ENCODE measurements at places on chromosomes 2 and 18.

GRCh38 chr2:69601179-69601612 lies 42.3 kb downstream of the AAK1 start:
- DNase-seq = no peak

DNA sequence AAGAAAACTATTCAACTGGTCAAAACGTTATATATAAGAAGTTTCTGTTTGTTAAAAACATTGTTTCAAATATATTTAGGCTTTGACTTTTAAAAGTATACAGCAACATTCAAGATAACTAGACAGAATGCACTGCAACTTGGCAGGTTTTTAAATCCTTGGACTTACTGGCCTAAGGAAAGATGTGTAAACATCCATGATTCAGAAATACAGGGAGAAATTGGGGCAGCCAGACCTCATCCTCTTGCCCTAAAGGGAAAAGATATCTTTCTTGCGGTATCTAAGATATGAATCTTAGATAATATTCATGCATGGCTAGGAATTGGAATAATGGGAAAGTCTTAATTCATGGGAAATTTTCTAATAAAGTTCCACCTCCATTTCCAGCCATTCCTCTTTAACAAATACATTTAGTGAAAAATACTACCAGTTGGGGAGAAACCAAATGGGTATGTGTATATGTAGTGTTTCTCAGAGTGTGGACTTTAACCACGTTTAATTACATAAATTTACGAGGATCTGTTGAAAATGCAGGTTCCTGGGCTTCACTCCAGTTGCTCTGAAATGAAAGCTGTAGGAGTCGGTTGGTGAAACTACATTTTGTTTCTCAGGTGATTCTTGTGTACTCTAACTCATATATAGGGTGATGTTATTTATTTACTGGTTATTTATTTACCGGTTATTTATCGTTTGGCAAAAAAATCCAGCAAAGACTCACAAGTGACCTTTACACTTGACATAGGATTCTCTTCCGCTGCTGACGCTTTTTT lies 587 bp upstream of the TANK start:
- no peak for DNase-seq

DNA sequence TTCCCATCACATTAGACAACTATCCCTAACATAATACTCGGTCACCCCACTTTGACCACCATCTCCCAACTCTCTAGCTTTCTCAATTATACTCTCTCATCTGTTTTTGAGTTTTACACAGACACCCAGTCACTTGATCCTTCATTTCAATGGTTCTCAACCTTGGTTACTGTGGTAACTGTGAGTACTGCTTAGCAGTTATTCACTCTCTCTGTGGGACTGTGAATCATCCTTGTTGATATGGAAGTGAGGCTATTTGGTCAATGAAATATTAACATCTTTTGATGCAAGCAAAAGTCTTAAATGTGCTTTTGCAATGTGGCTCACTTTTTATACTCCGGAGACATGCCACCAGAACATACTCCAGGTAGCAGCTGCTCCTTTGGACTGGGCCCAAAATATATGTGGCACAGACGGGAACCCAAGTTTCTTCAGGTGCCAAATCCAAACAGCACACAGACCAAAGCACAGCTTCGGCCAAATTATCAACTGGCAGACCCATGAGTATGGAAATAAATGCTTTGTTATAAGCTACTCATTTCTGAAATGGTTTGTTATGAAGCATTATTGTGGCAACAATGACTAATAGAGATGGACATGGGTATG lies 75.0 kb upstream of the SLC25A52 start:
- no peak for DNase-seq

GRCh38 chr2:77101796-77102452 lies 420.3 kb downstream of the LRRTM4 start:
- DNase-seq = no peak

DNA sequence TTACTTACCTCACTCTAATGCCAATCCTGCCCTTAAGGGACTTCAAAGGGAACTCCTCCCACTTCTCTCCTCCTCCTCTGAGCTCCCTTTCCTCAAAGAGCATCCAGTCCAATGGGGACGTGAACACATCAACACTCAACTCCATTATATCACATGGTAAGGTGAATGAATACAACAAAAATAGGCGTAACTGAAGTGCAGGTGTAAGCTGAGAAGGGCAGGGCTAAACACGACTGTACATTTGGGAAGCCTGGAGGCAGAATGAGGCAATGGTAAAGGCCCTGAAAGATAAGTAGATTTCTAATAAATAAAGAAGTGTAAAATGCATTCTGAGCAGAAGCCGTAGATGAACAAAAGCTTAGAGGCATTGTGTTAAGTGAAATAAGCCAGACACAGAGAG lies 226.1 kb upstream of the TRIB2 start:
- no peak for DNase-seq

DNA sequence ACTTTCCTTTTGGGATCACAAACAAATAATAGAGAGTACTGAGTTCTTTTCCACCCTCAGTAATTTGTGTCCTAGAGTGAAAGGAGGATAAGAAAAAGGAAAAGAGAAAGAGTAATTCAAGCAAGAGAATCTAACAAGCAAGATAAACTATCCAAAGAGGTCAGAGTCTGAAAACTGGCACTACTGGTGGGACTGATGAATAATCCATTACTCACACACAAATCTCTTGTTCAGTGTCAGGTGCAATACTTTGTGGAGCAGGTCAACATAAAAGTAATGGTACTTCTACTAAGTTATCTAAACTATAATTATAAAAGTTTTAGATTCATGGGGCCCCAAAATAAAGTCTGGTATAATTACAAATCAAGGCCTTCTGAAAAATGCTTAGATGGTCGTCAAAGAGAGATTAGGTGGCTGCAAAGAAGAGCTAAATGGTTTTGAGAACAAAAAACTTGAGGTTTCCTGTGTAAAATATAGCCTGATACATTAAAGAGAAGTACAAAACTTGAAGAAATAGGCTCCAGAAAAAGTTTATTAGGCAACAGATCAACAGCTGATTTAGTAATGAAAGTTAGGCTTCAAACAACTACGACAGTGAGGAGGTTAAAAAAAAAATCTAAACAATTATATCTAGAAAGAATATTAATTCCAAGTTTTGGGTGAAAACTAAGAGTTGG lies 109.4 kb downstream of the BAZ2B start:
- no peak for DNase-seq
